Suppressor macrophage treated with lipopolysaccharide for 1 hour (primary cell): ENCODE measurements at places on chromosomes 16 and 17.

DNA sequence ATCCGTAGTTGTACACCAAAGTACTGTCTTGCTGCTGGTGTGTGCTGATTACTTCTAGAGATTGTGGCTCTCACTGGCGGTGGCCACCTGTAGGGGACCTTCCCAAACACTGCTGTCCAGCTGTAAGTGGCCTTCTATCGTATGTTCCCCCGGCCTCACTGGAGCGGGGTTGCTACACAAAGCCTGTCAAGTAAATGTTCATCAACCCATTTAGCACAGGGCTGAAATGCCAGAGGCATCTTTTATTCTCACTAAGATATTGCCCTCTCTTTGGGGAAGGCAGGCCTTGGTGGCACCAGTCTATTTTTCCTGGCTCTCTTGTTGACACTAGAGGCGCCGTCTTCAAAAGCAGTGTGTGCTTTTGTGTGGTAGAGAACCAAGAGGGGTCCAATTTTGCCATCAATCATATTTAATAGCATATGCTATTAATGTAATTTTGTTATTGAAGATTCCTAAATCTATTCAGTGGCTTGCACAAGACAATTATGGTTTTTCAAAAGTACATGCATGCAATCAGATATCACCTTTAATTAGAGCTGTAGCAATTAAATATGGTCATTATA, 514.4 kb upstream of the SALL1 start:
- DNase-seq = no peak

DNA sequence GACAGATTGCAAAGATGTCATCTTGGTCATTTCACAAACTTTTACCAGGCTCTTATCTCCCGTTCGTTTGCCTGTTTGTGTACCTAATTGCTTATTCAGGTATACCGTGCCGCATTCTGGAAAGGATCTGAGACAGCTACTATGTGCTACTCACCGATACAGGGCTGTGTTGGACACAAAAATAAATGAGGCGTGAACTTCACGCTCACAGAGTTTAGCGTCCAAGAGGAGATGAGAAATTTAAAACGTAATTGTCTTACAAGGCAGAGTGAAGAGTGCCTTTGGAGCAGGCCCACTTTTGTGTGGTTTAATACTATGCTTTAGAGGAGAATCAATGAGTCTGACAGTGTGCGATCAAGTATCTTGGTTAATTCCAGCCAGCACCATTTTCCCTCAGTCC, 26.7 kb downstream of the MAF start:
- no peak for DNase-seq

GRCh38 chr16:4347765-4348509, 3.2 kb downstream of the PAM16 start:
- no peak for DNase-seq

GRCh38 chr17:77741109-77741508, 217.4 kb upstream of the TNRC6C start:
- DNase-seq = peak; percentile 31

GRCh38 chr17:17500999-17501605, 4.9 kb upstream of the RASD1 start:
- DNase-seq = no peak

GRCh38 chr17:78623541-78623940, 46.3 kb upstream of the DNAH17 start:
- no peak for DNase-seq

GRCh38 chr17:42120161-42120769, 902 bp downstream of the KAT2A start:
- no peak for DNase-seq

DNA sequence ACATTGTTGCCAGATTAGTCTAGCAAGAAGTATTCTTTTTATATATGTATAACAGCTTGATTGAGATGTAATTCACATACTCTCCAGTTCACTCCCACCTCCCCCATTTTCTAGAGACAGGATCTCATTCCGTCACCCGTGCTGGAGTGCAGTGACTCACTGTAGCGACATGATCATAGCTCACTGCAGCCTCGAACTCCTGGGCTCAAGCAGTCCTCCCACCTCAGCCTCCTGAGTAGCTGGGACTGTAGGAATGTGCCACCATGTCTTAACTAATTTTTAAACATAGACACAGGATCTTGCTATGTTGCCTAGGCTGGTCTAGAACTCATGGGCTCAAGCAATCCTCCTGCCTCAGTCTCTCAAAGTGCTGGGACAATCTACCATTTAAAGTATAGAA, 3.3 kb upstream of the RSAD1 start:
- DNase-seq = no peak

- no peak for DNase-seq
These were observed 573.9 kb downstream of the KCNJ18 start for GRCh38 chr17:22266231-22266630.

DNA sequence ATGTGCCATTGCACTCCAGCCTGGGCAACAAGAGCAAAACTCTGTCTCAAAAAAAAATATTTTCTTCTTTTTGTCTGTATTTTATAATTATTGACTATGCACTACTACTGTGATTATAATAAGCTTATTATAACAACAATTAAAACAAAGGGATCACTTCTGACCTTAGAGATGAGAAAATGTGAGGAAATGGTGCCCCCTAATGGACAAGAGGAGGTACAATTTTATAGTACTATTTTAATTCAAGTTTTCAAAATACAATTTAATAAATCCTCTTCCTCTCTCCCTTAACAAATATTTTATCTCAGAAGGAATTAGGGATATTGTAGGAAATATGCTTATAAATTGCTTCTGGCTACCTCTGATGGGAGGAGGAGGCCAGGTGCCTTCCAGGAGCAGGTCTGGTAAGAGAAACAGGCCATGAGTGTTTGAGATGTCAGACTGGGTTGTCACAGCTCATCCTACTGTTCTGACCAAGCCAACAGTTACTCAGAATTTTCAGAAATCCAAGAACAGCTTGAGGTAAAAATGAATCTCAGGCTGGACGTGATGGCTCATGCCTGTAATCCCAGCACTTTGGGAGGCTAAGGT, 14.0 kb downstream of the VPS53 start:
- DNase-seq = peak; percentile 64

DNA sequence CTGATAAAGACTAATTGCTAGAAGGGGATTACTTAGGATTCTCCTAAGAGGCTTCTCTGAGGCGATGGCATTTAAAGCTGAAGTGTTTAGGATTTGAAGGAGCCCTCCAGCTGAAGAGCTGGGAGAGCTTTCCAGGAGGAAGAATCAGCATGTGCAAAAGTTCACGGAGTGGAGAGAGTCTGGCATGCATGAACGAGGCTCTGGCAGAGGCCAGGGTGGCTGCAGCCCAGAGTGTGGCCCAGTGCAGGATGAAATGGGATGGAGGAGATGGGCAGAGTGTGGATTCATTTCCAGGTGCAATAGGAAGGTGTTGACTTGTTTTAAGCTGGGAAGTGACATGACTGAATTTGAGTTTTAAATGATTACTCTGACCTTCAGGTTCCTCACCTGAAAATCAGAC, 249.0 kb upstream of the CCL2 start:
- DNase-seq = no peak

GRCh38 chr17:17144916-17145665, 61.0 kb downstream of the PLD6 start:
- no peak for DNase-seq

- peak; percentile 11 for DNase-seq
These were observed 1373.8 kb upstream of the GOT2 start for GRCh38 chr16:60107871-60108270.

DNA sequence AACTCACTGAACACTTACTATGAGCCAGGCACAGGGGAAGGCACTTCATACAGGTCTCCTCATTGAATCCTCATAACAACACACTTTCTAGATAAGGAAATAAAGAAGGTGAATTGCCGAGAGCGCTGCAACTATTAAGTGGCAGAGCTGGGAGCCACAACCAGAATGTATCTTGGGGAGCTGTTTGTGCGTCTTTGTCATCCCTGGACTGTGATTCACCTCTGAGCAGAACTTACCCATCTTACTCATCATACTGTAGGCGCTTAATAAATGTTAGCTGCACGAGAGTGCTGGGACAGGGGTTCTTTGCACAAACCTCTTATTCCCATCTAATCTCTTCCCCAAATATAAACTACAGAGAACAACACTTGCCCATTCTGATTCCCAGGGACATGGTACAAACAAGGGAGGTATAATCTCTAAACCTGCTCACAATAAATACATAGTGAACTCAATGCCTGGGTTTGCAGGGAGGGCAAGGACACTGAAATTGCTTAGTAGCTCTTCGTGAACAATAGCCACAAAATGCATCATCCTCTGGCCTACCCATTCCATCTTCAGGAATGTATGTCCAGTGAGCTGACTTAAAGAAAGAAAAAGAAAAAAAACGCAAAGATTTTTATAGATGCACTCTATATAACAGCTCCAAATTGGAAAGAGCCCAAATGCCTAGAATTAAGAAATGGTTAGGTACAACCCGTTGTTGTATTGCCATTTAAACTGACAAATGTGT, 43.0 kb downstream of the MYO18A start:
- DNase-seq = peak; percentile 69

GRCh38 chr17:30964876-30965275, 6.0 kb upstream of the RNF135 start:
- DNase-seq = peak; percentile 63

DNA sequence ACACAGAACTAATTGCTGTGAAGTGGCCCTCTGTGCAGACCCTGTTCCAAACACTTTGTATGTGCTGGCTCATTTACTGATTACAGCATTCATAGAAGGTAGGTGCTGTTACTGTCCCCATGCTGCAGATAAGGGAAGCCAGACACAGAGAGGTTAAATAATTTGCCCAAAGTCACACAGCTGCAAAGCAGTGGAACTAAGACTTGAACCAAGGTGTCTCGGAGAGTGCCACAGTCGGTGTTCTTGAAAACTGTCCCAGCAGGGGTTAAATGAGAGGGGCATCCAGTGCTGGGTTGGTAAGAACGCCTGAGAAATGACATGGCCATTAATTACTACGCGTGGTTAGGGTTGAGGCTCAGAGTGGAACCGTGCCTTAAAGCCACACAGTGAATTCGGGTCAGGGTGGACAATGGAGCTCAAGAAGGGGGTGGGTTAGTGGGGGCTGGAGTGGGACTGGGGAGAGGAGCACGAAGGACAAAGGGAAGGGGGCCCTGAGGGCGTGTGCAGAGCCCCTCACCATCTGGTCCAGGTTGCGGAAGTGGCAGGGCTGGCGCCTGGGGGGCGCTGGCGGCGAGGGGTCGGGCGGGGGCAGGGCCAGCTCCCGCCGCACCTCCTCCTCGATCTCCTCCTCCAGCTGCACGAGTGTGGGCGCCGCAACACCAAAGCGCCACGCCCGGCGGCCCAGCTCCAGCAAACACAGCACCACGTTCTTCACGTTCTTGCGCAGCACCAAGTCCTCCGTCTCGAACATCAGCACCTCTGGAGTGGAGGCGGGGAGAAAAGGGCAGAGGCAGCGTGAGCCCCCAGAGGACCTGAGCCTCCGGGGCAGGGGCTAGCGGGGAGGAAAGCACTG, 3.3 kb downstream of the GAS2L2 start:
- no peak for DNase-seq

- DNase-seq = peak; percentile 76
These were observed 973 bp downstream of the SLC7A6 start for GRCh38 chr16:68265078-68265920.

GRCh38 chr17:67323445-67323844, 42.9 kb downstream of the PSMD12 start:
- DNase-seq = no peak

- peak; percentile 68 for DNase-seq
These were observed 11.0 kb downstream of the ADORA2B start for GRCh38 chr17:15955793-15956541.

GRCh38 chr16:49632086-49632794, 223.7 kb downstream of the ZNF423 start:
- no peak for DNase-seq

DNA sequence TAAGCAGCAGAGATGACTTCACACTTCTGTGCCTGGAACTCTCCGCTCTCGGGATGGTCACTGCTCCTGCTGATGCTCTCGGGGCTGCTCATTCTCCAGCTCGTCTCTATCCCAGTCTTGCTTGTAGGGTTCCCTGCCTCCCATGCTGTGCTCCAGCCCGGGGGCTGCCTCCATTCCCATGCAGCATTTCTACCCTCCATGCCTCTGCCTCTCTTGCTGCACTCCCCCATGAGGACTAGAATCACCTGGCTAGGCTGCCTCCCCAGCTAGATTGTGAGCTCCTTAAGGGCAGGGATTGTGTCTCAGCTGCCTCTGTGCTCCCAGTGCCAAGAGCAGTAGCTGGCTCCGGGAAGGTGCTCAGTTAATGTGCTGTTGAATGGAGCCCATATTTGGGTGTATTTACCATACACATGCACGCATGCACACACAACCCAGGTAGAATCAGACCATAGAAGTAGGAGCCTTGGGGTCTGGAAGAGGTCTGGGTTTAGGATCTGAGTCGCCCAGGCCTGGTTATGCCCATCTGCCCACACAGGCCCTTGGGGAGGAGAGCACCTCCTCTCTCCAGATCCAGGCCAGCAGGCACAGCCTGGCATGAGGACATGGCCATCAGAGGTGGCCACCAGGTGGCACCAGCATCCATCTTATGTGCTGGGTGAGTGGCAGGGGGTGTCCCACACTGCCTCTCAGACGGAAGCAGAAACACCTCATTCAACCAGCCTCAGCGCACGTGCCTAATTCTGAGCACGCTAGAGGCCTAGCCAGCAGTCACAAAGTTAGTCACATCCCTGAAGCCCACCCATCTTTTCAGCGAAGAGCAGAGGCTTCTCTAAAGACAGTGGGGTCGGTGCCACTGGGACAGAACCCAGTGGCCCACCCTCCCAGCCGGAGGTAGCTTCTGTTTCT, 9.3 kb downstream of the GIT1 start:
- DNase-seq = peak; percentile 94
